Fibroblast of pulmonary artery (primary cell): ENCODE measurements at places on chromosomes 2 and 18.

DNA sequence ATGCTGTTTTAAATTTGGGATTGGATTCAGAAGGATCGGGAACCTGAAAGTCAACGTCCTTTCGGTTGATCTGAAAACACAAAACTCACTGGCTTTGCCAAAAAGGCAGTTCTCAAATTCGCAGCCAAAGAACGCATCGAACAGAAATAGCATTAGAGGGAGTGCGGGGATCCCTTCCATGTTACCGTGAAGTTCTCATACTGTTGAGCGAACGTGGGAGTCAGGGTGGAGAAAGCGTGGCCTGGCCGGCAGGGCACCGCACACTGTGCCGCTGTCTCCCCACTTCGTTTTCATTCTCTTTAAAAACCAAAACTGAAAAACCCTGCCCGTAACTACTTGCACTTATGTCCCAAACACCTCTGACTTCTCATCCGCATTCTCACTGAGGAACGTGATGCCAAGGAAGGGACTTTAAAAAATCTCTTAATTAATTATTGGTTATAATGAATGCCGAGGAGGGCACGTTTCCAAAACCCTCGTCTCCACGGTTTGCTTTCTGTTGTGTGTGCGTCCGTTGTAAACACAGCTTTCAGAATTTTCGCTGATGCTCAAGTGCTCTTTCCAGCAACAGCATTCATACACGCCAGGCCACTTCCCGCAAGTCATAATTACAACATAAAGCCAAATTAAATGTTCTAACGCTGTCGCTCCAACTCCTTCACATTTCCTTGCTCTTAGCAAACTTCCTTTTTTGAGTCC is 60.9 kb upstream of the TWIST2 start:
- no peak for DNase-seq

DNA sequence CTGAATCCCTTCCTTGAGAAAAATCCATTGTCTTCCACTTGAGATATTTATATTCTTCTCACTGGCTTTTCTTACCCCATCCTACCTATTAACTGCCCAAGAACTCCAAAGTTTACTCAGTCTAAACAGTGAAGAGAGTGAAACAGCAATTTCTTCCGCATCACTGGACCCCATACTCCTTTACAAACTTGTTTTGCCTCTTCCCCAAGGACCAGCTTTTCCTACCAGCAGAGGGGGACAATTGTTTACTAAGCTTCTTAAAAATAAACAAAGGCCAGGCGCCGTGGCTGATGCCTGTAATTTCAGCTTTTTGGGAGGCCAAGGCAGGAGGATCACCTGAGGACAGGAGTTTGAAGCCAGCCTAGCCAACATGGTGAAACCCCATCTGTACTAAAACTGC is 52.0 kb downstream of the LRATD1 start:
- no peak for DNase-seq

DNA sequence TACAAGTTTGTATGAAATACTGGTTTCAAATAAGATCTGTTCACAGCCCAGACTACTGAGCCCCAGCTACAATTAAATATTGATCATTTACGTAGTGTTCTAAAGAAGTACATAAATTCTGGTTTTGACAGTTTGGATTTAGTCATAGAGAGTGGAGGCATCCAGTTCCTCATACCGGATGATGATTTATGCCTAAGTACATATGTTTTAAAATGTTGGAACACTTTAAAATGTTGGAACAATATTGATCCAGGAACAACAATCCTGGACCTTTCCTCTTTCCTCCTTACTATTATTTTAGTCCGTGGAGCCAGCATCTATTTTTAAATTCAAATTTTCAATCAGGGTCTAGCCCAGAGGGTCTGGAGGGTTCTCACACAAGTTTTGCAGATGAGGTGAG is 22.8 kb upstream of the TTN start:
- no peak for DNase-seq

GRCh38 chr2:24449344-24449743 is 41.7 kb upstream of the NCOA1 start:
- DNase-seq, result no peak

DNA sequence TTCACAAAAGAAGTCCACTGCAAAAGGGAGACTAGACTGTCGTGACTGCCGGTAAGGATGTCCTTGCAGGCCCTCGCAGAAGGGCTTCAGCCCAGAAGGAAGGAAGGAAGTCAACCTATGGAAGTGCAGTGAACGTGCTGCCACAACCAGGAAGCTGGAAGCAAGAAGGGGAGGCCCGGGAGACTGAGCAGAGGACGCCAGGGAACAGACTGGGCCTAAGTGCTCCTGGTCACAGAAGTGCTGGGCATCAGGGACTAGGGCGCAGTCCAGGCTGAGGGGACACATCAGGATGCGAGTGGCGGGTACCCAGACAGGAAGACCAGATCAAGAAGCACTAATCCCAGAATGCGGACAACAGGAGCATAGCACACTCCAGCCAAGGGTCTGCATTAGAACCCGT is 78.8 kb downstream of the PIEZO2 start:
- no peak for DNase-seq

GRCh38 chr2:217929757-217930707 is 72.8 kb downstream of the TNS1 start:
- DNase-seq, result peak; percentile 80

- DNase-seq, result peak; percentile 77
These were observed 136.8 kb upstream of the ID2 start for GRCh38 chr2:8544786-8545694.

GRCh38 chr2:194819367-194819766 is 837.7 kb upstream of the SLC39A10 start:
- peak; percentile 3 for DNase-seq

DNA sequence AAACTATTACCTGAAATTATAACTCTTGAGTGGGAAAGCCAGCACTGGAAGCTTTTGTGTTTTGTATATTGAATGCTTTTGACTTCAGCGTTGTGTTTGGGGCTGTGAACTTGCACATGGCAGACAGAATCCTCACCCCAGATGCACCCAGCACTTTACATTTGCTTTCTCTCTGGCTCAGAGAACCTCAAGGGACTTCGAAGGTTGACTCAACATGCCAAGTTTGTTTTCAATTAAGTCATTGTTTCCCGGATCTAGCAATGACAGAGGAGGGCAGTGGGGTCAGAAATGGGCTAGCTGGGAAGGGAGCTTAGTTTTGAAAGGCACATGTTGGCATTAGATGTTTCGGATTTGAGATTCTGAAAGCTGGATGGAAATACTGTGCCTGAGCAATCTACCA is 22.4 kb downstream of the TET3 start:
- no peak for DNase-seq

DNA sequence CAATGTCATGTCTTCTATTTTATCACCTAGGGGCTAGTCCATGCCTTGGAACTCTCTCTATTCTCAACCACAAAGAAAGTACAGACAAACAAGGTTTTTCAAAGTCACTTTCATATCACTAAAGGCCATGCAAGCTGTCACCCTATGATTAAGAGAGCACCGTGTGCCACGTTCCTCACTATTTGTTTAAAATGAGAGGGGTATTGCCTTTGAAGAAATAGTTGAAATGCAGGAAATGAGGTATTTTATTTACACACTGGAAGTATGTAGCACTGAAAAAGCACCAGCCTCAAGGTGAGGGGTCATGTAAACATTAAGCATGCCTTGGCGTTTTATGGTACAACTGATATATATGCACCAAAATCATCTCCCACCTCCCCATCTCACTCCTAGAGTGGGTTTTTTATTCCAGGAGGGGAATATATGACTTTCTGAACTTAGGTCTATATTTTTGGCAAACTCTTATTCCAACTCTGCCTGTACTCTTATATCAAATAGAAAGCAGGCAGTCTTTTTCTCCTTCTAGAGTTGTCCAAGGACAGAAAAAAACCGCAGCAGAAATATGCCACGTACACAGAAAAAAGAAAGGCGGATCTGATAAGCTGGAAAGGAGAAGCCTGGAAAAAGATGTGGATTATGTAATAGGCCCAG is 53.5 kb downstream of the VSNL1 start:
- peak; percentile 27 for DNase-seq

DNA sequence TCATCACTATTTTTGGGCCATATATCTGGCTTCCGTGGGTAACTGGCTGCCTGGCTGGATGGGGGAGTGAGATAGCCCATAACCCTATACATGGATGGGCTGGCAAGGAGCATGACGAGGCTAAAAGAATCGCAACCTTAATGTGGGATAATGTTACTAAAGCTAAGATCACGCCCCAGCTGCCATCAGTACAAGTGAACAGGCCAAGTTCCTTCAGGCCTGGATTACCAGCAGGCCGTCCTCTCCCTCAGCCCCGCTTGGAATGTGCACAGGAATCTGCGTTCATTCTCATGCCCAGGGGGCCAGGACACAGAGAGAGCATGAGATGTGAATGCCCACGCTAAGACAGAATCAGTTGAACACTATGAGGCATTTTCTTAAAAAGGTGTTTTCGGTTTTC is 34.7 kb downstream of the RMC1 start:
- no peak for DNase-seq

GRCh38 chr18:45081566-45082181 is 401.0 kb downstream of the SETBP1 start:
- no peak for DNase-seq

DNA sequence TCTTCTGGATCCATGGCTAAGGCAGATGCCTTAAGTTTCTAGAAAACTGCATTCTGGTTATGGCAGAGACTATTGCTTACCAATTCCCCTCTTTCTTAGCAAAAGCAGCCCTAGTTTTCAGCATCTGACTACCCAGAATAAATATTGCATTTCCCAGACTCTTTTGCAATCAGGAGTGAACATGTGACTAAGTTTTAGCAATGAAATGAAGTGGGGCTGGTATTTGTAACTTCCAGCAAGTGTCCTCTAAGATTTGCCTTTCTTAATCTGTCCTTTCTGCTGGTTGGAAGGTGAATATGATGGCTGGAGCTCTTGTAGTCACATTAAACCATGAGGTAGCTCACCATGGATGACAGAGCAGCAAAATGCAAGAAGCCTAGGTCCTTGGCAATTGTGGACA is 132.9 kb upstream of the PKDCC start:
- DNase-seq, result no peak

GRCh38 chr2:104853534-104854497 is at the start of gene POU3F3:
TSS of gene POU3F3 (plus strand) at chr2:104854115. CDS start at chr2:104855511, 1,396 bp downstream.
- DNase-seq, result no peak

DNA sequence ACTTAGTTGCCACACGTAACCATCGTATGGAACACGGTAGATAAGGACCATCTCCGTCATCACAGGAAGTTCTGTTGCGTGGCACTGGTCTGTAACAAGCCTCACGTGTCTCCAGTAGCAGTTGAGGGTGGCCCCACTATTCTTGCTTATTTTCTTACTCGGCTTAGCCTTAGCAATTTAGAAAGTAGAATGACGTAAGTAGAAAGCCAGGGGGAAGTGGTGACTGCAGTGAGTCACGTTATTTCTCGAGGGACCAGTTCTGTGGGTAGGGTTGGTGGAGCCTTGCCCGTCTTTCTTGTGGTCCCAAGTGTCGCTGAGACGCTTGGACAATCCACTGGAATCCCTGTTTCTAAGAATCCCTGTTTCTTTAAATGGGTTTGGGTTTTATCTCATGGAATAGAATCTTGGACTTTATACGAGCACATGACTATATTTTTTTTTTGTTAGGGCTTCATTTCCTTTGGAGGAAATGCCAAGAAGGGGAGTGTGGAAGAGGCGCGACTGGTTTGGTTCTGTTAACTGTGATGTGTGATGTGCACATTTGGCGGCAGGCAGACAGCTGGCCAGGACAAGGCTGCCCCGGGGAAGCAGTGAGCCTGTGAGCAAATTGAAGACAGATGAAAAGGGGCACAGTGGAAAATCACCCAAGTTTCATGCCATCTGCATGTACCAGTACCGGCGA is 96.2 kb downstream of the CABLES1 start:
- peak; percentile 99 for DNase-seq
